ENCODE measurements at places on chromosomes 6 and 20.

DNA sequence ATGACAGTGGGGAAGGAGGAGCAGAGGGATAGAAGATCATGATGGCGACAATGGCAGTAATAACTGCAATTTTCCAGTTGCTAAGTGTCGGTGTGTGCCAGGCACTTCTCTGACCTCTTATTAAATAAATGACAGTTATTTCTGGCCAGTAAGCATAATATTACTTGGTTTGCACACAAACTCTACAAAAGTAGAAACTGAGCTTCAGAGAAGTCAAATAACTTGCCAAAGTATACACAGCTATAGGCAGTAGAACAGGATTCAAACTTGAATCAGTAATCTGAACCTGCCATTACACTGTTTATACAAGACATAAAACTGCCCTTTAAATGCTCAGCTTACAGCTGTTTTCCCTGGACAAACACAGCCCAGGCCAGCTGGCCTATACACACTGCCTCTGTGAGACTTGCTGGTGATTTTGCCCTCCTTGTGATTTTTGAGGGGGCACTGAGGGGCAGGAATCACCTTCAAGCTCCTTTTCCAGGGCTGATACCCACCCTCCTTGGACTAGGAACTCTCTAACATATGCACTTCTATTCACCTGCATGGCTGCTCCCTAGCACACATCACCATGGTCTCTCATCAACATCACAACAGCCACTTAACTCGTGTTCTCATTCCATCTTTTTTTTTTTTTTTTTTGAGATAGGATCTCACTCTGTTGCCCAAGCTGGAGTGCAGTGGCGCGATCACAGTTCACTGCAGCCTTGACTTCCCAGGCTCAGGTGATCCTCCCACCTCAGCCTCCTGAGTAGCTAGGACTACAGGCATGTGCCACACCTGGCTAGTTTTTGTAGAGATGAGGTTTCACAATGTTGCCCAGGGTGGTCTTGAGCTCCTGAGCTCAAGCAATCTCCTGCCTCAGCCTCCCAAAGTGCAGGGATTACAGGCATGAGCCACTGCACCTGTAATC is 63.6 kb downstream of the SLC23A2 start:
- DNase-seq = no peak

DNA sequence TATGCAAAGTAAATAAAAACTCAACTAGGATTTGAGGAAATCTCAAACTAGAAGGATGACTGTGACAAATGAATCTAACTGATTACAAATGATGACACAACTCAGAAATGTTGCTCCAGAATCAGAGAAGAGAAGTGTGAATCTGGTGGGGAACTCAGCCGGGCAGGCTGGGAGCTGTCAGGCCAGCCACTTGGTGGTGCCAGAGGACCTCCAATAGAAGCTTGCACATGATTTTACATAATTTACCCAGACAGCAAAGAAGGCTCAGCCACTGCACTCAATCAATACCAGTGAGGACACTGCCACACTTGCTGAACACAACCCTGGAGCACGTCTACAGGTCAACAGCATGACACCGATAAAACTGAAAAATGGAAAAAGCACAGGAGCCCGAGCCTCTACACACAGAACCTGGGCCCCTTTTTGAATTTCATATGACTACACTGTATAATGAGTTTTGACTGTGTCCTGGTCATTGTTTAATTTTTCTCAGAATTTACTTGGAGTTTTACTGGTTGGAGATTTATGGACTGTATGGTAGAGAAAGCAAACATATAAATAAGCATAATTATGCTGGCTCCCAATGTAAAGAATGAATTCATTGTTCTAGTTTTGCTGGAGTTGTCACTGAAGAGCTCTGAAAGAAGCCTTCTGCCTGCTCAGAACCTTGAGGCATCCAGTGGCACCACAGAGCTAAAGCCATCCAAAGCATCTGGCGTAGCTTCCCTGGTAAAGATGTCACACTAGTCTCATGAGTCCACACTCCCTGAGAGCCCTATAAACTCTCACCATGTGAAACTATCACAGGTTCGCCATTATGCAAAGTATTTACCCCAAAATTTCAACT is 296.5 kb downstream of the THBS2 start:
- peak; percentile 89 for DNase-seq

DNA sequence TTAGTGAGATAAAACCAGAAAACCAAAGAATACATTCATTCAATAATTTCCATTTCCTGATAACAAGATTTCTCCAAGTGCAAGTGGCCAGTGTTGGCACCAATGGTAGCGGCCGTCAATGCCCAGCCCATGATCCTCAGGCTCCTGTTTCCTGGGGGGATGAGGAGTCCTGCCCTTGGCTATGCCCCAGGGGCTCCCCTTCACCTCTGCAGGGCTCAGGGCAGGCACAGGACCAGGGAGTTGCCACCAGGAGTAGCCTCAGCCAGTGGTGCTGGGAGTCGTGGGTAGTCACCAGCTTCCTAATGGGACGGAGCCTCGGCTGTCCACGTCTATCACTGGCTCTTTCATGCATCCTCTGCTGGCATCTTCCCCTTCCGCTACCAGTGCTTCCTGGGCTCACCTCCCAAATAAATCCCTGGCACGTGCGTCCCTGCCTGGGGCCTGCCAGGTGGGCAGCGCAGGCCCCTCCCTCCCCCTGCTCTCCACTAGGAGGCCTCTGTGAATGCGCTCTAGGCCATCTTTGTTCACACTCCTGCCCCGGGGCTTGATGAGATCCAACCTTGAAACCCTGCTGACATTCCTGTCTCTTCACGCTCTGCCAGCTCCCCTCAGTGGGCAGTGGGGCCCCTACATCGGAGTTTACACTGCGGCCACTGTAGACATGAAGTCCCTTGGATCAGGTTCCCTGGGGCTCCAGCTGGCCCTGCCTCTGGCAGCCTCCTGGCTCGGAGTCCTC is 215.7 kb downstream of the SYNDIG1 start:
- DNase-seq = peak; percentile 24

GRCh38 chr6:6793388-6794250 is 205.1 kb downstream of the LY86 start:
- DNase-seq = no peak
